Fibroblast of skin of left quadriceps (primary cell): ENCODE measurements at places on chromosomes 13 and 19.

- DNase-seq: no peak
Observed at GRCh38 chr19:30686826-30687566, 314.8 kb downstream of the ZNF536 start.

GRCh38 chr19:34172661-34173192 is 423 bp downstream of the LSM14A start:
- DNase-seq: no peak

DNA sequence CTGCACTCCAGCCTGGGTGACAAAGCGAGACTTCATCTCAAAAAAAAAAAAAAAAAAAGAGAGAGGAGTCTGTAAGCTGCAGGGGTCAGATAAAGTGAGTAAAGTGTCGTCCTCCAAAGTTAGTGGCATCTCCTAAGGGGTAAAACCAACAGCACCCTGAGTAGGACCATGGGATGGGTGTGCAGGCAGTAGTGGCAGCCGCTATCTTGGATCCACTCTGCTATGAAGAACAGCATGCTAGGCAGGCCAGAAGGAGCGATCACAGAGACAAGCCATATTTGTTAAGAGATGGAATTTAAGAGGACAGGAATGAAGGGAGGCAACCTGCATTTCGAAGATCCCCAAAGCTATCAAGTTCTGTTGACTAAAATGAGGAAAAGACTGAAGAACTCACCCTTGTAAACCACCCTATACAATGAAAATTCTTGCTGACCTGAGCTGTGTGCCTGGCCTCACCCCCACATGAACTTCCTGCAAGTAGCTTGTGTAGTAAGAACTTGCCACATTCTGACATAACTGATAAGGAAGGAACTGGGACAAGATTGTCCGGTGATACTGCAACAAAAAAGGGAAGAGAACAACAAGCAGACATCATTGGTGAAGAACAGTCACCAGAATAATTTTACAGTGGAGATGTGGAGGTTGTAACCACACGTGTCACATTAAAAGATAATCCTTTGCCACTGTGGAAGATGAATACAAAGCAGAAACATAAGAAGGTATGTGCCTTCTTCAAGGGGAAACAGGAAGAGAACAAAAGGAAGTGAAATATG is 16.2 kb downstream of the DPY19L3 start:
- DNase-seq: no peak

DNA sequence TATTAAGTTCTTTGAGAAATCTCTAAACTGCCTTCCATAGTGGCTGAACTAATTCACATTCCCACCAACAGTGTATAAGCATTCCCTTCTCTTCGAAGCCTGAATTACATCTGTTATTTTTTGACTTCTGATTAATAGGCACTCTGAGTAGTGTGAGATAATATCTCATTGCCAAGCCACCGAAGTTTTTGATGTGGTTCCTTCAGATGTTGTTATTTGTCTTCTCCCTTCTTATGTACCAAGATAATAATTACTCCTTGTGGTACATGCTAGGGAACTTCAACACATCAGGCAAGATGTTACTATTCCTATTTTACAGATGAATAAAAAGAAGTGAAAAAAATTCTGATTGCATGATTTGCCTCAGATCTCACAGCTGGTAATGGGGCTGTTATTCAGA is 70.9 kb downstream of the KCTD12 start:
- DNase-seq: no peak

GRCh38 chr19:33241530-33242101 is 16.0 kb upstream of the SLC7A10 start:
- no peak for DNase-seq

GRCh38 chr13:45370922-45371406 is 30.0 kb upstream of the TPT1 start:
- peak; percentile 73 for DNase-seq

DNA sequence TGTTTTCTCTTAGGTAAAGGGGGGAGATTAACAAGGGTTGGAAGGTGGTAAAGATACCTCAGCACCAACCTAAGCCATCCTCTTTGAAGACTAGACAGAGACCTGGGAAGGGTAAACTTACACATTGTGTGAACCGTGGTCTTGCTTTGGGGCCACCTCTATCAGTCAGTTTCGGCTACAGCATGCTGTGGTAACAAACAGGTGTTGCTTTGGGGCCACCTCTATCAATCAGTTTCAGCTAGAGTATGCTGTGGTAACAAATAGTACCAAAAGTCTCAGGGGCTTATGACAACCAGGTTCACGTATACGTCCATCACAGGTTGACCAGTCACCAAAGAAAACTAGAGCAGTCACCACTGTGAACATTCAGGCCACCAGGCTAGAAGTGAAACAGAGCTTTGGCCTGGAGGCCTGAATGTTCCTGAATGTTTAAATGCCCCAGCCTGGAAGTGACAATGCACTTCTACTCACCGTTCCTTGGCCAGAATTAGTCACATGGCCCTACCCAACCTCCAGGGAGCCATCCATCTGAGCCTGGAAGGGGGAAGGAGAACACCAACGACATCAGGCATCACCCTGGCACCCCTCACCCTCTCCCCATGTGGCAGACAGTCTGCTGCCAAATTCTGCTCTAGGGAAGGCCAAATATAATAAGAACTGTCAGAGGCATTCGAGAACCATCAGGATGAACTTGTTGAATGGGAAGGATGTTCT is 3.8 kb downstream of the FXYD7 start:
- DNase-seq: no peak

DNA sequence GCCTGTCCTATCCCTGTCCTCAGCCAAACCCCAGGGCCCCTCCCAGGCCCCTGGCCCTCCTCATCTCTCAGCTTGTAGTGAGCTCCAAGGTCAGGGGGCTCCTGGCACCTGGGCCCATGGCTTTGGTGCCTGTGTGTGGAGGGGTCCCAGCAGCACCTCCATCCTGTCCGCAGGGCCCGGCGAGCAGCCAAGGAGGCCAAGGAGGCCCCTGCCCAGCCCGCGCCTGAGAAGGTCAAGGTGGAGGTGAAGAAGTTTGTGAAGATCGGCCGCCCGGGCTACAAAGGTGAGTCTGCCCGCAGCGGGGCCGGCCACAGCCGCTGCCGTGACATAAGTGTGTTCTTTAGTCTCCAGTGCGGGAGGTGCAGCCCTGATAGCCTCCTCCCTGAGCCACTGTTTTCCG is 3.9 kb upstream of the AMH start:
- no peak for DNase-seq

DNA sequence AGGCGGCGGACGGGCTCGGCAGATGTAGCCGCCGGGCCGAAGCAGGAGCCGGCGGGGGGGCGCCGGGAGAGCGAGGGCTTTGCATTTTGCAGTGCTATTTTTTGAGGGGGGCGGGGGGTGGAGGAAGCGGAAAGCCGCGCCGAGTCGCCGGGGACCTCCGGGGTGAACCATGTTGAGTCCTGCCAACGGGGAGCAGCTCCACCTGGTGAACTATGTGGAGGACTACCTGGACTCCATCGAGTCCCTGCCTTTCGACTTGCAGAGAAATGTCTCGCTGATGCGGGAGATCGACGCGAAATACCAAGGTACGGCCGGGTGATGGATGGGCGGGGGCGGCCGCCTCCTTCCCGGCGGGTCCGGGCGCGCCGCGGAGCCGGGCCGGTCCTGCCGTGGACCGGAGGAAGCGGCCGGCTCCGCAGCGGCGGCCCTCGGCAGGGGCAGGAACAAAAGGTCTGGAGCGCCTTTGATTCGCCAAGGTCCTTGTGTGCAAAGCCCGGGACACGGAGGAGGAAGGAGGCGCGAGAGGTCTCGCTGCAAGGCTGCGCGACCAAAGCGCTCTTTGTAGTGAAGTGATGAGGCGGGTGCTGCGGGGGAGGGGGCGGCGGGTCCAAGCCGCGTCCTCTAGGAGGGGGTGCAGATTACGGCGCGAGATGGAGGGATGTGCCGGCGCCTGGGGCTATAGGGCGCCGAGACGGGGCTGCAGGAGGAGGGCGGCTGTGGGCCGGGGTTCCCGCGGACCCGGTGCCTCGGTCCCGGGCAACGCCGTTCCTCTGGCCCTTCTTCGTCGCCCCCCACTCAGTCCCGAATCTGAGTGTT is 689 bp downstream of the ING1 start:
- no peak for DNase-seq

DNA sequence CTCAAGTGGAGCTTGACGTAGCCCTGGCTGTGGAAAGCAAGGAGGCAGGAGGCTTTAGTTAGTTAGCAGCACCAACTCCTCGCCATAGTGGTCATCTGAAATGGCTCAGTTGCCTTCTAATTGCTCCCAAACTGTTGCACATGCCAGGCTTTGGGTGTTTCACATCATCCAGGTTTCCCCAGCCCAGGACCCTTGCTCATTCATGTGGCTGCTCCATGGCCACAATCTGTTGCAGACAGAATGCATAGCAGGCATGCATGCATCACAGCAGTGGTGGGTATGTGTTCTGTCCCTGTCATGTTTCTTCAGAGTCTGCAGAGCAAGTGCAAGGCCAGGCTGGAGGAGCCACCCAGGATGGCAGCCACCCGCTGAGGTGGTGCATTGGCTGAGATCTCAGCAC is 407.6 kb downstream of the TSHZ3 start:
- no peak for DNase-seq

GRCh38 chr19:20371911-20372310 is 193.7 kb downstream of the ZNF737 start:
- DNase-seq: no peak

- no peak for DNase-seq
Observed at GRCh38 chr19:6425732-6426620, 1.4 kb upstream of the KHSRP start.

DNA sequence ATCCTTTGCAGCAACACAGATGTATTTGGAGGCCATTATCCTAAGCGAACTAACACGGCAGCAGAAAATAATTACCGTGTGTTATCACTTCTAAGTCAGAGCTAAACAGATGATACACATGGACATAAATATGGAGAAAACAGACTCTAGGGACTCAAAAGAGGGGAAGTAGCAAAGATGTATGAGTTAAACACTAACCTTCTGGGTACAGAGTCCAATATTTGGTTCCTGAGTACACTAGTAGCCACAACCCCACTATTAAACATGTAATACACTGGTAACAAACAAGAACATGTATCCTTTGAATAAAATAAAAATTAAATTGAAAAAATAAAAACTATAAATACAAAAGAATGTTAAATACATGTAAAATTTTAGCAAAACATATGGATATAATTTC is 118.0 kb upstream of the SLITRK5 start:
- DNase-seq: no peak

DNA sequence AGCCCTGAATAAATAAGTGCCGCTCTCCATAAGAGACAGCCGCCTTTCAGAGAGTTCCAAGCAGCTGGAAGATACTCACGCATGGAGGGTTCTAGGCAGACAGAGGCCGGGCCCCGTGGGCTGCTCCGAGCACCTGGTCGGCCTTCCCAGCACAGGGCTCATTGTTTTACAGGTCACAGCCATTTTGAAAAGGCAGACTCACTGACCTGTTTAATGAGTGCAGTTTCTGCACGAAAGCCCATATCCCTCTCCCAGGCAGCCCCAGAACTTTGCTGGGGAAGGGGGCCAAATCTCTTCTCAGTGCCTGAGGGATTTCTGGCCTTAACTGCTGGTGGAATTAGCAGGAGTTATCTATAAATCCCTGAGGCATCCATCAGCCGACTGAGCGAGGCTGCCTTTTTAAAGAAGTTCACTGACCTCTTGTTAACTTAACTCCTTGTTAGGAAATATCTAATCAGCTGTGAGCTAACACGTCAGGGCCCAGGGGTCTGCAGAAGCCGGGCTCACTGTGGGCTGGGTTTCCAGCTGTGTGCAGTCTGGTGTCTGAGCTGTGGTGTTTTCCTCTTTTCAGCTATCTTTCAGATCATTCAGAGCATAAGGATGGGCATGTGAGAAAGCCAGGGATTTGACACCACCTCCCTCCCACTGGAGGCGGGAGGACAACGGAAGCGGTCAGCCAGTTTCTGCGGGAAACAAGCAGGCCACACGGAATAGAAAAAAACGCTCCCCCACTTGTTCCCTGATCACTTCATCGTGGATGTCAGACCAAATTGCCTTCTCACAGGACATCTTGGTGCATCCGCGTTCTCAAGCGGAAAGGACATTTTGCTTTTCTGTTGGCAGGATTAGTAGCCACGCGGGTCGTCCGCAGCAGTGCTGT is 23.3 kb downstream of the SERP2 start:
- DNase-seq: no peak

DNA sequence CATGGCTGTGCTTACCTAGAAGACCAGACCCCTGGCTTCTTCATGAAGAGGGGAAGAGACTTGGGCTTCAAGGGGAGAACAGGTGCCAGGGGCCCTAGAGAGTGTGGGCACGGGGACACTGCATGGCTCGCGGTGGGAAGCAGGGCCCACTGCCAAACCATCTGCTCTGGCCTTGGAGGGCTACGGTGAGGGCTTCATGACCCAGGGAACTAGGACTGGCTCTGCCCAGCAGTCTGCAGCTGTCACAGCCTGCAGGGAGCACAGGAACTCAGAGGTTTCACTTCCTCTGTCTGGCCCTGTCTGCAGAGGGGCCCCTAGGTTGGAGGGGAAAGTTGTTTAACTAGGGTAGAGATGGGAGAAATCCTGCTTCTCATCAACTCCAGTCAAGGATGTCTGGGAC is 4.3 kb downstream of the ERCC1 start:
- DNase-seq: no peak

GRCh38 chr19:1181606-1182005 is 7.5 kb upstream of the SBNO2 start:
- no peak for DNase-seq

GRCh38 chr13:46571189-46571908 is 18.4 kb downstream of the LRCH1 start:
- DNase-seq: no peak

DNA sequence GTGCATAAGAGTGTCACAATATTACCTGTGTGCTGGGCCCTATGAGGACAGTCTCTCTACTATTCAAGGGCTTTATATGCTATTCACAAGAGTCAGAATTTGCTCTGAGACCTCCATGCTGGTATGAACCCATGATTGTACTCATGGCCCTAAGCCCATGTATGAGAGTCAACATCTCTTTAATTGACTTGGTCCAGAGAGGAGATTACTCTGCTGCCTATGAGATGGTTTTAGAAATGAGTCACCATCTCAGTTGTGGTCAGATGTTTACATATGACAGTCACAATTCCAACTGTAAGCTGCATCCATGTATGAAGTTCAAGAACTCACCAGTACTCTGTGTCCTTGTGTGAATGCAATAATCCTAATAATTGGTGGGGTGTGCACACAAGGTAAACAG is 19.9 kb upstream of the ZNF208 start:
- no peak for DNase-seq

DNA sequence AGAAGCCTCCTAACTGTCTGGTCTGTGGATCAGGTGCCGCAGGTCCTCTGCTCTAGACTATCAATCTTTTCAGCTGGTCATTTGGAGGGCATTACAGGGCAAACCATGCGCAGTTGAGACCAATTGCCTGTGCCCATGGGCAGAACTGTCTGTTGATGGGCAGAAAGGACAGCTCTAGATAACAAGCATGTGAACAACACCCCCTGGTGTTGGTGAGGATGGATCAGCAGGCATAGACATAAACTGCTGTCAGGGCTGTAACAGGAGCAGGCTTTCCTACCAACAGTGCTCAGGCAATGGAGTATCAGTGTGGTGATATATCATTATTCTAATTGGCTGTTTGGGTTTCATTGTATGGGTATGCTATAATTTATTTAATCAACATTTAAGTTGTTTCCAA is 104.7 kb upstream of the KL start:
- no peak for DNase-seq

DNA sequence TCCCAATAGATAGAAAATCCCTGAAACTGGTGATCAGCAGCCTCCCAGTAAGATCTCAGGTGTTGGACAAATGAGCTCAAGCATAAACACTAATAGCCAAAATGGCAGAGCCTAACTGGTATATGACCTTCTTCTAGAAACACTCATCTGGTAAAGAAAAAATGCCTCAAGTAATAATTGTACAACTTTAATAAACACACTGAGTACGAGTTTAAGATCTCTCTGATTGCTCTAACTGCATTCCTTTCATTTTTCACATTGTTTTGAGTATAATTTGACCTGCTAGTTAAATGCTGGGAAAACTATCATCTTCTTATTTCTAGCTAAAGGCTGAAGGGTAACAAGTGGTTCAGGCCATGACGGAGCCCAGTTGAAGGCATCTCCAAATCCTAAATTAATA is 2009.5 kb upstream of the PCDH20 start:
- no peak for DNase-seq
